ENCODE measurements at places on chromosomes 4 and X. TPM values are rescaled to one million over a fixed set of nuclear protein-coding genes. Genes with fewer than 3 reads are reported as not detected.
A peak's percentile ranks its signal among the peaks of the same experiment; 100 is the strongest.

DNA sequence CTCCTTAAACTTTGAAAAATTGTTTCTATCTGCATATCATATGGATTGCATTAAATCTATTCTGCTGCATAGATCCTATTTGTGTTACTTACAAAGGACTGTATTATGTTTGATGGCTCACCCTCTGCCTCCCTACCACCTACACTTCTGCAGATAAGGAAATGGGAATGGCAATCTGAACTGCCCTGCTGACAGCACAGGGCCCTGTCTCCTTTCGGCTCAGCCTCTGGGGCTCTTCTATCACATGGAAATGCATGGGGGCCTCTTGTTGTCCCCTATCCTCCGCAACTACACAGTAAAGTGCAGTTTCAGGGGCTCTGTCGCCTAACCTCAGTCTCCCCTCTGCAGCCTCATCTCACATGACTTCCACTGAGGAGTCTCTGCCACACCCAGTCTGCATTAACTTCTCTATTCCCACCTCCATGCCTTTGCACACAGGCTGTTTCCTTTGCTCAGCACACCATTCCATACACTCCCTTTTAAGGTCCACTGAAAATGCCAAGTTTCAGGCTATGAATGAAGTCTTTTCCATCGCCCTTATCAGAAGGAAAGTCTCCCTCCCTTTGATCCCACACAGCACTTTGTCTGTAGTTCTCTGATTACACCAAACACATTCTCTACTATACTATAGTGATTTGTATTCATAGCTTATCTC is 12.5 kb downstream of the RELL1 start:
- no peak for DNase-seq

GRCh38 chr4:76212851-76213414 is 691 bp downstream of the SCARB2 start:
- DNase-seq, result peak; percentile 20

- peak; percentile 42 for DNase-seq
Observed at GRCh38 chrX:102155806-102156179, at the start of gene BEX5. Gene BEX5 (minus strand): TSS chrX:102155977. CDS start chrX:102154265, 1,712 bp downstream.

- no peak for DNase-seq
Observed at GRCh38 chr4:76515975-76516843, 81.2 kb downstream of the SHROOM3 start.

- DNase-seq, result no peak
Observed at GRCh38 chrX:22788221-22788620, 211.5 kb upstream of the DDX53 start.

- peak; percentile 15 for DNase-seq
Observed at GRCh38 chr4:929096-929765, 2.9 kb downstream of the GAK start.

- no peak for DNase-seq
Observed at GRCh38 chr4:79982601-79983322, 90.3 kb downstream of the ANTXR2 start.

- DNase-seq, result no peak
Observed at GRCh38 chr4:94960708-94961107, 203.0 kb downstream of the BMPR1B start.

Gene CT83
- total RNA-seq, result not detected

Gene SHOX
- total RNA-seq, result not detected

Gene JCHAIN
- not detected for total RNA-seq

Measured in H7 (cell line).